Thoracic aorta (tissue), 2 donors: ENCODE measurements at places on chromosomes 2 and 18. TPM values are rescaled to one million over a fixed set of nuclear protein-coding genes. Genes with fewer than 3 reads are reported as not detected.

The PCARE gene
- total RNA-seq, result not detected

The ABCA12 gene
- total RNA-seq, result not detected

GRCh38 chr2:53549497-53549896 is 218.1 kb upstream of the CHAC2 start:
- no peak for DNase-seq

DNA sequence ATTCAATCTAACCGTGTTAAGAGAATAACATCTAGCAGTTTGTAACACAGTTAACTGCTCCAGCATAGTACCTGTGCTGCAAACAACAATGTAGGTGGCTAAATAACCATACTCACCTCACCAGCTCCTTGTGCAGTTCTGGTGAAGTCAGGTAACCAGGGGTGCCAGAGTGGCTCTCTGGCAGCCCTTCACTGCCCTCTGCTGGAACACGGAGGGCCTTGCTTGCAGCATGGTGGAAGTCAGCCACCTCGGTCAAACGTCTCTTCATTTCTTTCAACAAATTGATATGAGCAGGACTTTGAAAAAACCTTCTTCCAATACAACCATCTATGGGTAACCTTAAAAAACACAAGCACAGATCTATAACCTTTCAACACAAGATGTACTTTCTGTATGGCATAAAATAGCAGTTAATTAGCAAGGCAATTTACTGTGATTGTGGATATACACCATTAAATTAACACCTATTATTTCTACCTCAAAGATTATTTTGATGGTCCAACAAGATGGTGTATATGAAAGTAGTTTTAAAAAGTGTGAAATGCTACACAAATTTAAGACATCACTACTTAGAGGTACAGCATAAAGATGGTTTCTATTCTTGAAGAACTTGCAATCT is 56.6 kb downstream of the EPG5 start:
- DNase-seq, result no peak

DNA sequence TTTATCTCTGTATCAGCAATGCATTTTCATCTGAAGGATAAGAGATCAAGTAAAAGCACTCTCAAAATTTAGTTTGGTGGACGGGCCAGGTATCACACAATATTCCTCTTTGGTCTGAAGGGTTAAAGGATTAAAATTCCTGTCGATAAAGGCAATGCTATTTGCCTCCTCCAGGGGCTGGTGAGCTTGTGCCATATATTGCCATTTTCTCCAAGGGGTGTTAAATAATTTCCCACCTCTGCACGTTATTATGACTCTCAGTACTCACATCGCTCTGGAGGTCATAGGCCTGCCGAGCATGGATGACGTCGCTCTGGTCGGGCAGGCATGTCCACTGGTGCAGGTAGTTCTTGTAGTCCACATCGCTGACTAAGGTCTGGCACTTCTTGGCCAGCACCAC is 94.2 kb downstream of the NEB start:
- DNase-seq, result no peak
